ENCODE measurements at places on chromosomes 11 and 22.

DNA sequence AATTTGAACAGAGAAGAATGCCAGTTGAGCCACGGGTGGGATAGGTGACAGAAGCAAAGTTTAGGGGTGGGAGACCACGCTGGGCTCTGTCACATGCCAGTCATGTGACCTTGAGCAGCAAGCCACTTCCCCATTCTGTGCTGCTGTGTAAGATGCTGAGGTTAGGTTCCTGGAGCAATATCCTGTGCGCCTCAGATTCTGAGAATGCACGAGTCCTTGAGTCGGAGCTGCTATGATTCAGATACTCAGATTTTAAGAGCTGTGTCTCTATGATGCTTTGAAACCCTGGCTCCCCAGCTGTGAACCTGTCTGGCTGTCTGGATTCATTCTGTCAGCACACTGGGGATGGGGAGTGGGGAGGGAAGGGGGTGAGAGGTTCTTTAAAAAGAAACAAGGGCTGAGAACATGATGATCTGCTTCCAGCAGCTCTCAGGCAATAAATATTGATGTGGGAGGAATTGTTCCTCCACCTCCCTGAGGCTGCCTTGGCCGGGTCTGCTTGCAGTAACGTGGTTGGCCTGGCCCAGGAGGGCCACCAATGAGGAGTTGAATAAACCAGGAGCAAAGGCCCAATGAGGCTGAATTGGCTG, 24.0 kb downstream of the SLCO2B1 start:
- peak; percentile 5 for DNase-seq

DNA sequence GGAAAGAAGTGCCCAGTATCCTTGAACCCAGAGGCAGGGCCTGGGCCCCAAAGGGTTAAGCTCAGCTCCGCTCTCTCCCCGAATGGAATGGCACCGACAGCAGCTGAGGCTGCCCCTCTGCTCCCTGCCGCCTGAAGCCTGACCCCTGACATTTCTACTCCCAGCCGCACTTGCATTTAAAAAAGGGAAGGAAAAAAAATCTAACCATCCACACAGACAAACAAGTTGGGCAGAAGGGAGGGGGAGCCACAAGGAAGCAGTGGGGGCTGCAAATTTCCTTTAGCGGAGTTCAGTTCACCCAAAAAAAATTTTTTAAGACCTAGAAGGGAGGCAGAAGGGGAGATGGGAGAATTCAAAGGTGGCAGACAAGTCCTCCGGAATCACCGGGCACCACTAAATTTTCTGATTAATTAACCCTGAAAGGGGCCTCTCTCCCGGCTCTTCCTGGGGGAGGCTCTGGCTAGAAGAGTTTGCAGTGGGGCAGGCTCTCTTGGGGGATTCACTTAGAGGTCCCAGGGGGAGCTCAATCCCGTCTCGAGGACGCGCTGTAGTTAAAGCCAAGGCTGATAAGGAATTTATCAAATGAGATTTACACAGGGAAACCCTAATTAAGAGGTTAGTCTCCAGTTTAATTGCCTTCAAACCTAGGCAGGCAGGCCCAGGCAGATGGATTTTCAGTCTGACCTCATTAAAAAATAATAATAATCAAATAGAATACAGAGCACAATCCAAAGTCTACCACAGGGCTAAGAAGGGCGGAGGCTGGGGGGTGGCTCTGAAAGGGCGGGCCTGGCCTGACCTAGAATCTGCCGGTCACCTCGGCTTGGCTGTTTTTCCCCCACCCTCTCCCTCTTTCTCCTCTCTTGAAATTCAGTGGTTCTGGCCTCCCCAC, 25.6 kb downstream of the MN1 start:
- DNase-seq = no peak

- no peak for DNase-seq
Observed at GRCh38 chr11:94549146-94549545, 5.4 kb downstream of the FUT4 start.

- DNase-seq = no peak
Observed at GRCh38 chr11:4704054-4704789, at the start of gene MMP26. TSS of gene MMP26 (plus strand) at chr11:4704784.

GRCh38 chr11:31780480-31780971, 30.6 kb downstream of the PAX6 start:
- DNase-seq = no peak

DNA sequence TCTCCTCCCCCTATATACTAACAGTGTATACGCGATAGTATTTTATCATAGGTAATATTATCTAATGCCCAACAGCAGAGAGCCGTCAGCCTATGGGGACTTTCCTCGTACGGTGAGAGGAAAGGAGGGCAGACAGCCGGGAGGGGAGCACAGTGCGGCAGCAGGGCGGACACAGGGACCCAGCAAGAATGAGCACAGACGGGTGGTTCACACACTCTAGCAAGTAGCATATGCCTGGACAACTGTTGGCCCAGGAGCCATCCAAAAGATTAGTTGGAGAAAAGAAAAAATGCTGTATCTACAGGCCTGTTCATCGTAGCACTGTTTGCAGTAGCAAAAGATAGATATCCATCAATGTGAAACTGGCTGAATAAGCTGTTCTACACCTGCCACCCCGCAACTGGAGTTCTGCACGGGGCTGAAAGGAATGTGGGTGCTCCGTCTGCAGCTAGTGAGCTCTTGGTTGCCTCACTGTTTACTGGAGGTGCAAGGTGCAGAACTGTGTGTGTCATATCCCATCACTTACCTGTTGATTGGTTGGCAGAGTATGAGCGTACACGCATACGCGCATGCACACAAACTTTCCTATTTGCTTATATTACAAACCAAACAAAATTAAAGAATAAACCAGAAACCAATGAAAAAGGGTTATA, 324.3 kb downstream of the TBC1D22A start:
- no peak for DNase-seq

- no peak for DNase-seq
Observed at GRCh38 chr11:102831128-102831488, 12.3 kb downstream of the MMP3 start.

DNA sequence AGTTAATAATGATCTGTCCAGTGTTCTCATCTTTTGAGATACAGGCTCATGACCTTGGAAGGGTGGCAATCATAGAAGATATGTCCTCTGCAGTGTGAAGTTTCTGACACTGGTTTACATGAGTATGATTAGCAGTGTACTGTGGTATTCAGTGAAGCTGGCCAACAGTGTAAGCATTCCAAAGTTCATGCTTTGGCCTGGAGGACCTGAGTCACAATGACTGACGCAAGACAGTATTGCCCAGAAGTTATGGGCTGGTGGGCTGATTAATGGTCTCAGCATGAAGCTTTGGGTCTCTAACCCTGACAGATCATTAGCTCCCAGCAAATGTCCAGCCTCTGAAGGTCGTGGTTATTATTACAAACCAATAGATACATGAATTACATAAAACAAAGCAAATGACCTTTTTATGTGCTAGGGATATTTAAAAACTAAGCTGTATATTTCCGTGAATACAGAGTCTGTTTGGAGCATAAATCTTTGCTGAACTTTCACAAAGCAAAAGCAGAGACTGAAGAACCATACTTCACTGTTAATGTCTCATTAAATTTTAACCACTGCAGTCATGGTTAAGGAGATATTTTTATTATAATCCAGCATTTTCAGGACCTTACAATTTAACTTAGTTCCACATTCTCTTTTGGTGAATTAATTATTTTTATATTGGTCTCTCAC, 28.3 kb upstream of the USP47 start:
- DNase-seq = no peak

DNA sequence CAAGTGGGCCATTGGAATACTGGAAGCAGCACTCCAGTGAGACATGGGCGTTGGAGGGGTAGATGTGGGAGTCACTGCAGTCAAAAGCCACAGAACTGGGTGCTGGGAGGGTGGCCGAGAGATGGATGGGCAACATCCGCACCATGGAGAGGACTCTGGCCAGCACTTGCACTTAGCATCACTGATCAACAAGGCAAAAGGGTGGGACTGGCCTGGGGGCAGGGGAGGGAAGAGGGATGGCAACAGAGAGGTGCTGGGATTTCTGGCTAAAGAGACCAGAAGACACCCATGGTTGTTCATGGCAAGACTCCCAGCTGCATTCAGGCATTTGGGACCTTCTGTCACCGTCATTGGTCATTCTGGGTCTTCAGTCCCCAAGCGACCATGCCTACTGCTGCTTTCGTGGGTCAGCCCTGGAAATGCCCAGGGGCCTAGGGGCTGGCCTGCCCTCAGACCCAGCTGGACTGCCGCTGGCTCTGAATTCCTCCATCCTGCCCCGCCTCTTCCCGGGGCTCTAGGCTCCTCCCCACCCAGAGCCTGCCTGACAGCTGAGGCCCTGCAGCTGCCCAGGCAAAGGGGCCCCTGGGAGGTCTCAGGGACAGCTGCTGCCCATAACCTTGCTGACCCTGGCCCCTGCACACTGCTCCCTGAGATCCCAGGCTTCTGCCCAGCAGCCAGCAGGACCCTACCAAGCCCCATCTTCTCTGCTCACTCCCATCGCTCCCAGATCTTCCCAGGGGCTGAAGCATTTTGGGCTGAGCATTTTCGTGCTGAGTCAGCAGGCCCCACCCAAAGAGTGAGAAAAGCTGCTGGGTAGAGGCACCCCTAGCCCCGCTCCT, 13.0 kb upstream of the CDC42EP2 start:
- DNase-seq = no peak

GRCh38 chr11:128796270-128796669, 70.8 kb downstream of the KCNJ1 start:
- no peak for DNase-seq

DNA sequence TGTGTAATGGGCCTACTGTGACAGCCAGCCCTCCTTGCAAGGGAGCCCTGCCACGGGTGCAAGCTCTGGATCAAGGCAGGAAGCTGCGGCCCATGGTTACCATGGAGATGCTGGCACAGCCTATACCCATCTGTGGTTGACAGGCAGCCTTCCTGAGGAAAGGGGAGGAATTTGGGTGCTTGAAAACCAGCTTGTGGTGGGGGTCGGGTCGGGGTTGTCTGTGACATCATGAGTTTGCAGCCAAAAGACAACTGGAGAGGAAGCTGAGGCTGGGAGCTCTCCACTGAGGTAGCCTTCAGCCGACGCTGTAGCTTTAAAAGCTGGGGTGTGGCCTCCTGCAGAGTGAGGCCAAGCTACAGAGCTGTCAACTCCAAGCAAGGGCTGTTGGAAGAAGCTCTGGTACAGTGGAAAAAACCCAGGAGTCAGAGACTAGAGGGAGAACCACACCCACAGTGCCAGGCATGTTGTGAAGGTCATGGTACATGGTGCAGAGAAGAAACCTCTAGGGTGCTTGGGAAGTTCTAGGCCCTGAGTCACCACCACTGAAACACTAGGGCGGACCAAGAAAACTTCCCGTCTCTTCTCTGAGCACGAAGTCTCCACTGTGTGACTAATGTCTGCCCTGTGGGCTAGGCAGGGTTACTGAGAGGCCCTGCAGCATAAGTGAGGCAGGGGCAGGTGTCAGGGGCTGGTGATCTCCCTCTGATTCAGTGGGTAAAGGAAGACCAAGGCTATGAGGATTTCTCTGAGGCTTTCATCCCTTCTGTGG, 10.8 kb upstream of the LDHA start:
- peak; percentile 81 for DNase-seq

All from activated CD4-positive, alpha-beta T cell treated with anti-CD3 and anti-CD28 coated beads, Interleukin-2, amount 50 U/mL, for 48 hours (primary cell).